ENCODE measurements at places on chromosomes 3 and 15. TPM values are rescaled to one million over a fixed set of nuclear protein-coding genes. Genes with fewer than 3 reads are reported as not detected.

DNA sequence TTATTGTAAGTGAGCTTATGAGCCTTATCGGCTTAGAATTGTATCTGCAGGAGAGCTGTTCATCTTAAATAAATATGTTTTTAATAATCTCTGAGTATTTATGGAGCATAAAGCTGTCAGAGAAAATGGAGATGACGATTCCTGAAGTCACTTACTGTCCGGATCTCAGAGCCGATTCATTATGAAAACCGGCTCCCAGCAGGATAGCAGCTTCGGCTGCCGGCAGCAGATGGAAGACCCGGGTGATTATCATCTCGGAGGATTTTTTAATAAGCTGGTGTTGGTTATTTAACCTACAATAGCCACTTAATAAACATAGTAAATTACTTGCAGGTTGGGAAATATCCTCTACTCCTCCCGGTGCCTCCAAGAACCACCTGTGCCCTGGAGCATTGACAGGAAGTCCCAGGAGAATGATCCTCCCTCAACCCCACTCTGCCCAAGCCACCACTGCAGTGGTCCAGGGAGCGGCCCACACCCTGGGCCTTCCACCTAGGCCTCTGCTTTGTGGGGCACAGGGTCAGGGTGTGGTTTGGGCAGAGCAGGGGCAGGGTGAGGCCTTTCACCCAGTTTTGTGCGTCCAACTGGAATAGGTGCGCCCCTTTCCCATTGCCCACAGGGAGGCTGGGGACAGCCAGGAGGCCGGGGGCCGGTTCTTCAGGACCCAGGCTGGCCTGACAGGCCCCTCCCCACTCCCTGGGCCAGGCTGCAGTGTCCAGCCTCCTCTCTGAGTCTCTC is 42.2 kb upstream of the PRR23E start:
- DNase-seq: no peak

DNA sequence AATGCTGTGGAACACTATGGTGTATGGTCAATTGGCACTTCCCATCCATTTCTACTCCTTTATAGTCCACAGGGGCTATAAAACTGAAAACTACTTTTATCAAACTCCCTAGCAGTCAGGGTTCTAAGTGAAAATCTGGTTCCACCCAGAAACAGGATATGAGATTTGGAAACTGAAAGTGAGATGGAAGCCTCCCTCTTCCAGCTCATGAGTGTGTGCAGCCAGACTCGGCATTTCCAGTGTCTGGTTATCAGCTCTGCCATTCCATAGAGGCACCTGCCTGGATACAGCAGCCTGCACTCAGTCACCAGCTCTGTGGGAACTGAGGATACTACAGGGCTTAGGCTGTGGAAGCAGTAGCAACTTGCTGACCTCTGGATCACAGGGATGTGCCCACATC is 14.7 kb upstream of the PLA2G4F start:
- DNase-seq: no peak

DNA sequence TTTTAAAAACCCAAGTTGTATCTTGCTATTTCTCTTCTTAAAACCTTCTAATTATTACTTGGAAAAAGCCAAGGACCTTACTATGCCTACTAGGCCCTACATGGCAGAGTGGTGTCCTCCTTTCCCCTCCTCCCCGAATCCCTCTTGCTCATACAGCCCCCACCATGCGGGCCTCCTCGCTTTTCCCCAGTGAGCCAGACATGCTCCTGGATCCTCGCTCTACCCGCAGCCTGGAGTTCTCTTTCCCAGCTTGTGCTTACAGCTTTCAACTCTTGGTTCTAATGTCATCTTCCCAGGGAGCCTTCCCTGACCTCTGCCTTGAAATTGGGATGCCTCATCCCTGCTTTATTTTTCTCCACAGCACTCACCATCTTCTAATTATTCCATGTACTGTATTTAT is 111.8 kb upstream of the TLE3 start:
- no peak for DNase-seq

- no peak for DNase-seq
Measured at GRCh38 chr15:60764408-60764963, 285.5 kb upstream of the ICE2 start.

DNA sequence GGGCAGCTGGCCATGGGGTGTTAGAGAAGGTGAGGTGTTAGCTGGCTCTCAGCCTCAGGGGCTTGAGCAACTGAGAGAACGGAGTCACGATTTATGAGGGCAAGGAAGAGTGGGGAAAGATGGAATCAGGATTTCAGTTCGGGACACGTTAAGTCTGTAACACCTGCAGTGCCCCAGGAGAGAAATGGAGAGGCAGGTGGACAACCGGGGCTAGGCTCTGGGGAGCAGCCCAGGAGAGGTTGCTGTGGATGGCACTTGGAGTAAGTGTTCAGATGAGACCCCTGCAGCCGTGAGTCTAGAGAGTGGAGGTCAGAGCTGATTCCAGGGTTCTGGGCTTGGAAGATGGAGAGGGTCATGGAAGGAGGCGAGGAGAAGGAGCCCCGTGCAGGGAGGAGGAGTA is 237.9 kb downstream of the OCA2 start:
- DNase-seq: no peak

DNA sequence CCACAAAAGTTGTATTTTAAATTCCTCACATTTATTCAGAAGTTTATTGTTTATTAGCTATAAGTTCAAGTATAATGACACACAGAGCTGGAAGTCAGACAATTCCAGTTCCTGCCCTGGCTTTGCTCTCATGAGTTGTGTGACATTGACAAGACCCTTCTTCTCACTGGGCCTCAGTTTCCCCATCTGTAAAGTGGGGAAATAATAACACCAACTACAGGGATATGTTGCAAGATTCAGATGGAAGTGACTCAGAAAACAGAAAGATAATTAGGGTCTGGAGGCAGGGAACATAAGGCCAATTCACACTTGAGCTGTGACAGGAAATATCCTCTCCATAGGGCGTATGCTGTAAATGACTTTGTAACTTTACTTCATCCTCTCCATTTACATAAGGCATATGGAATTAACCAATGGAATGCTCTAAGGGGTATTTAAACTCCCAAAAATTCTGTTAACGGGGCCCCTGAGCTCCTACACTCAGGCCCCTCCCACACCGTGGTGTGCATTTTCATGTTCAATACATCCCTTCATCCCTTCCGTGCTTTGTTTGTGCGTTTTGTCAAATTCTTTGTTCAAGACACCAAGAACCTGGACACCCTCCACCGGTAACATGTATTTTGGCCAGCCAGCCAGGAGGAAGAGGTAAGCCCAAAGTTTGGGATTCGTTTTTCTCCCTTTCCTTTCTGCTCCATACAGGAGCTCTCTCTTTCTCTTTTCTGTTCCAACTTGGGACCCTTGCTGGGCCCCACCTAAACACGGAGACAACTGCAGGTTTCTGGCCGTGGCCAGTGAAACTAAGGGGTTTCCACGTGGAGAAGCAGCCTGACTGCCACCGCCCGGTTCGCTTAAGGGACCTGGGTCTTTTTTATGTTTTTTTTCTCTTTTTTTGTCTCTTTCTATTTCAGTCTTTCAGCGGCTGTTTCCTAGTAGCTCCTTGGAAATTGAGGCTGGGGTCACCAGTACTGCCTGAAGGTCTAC is 16.9 kb downstream of the CYP11A1 start:
- DNase-seq: no peak

- no peak for DNase-seq
Measured at GRCh38 chr3:157572559-157573270, 69.5 kb upstream of the VEPH1 start.

DNA sequence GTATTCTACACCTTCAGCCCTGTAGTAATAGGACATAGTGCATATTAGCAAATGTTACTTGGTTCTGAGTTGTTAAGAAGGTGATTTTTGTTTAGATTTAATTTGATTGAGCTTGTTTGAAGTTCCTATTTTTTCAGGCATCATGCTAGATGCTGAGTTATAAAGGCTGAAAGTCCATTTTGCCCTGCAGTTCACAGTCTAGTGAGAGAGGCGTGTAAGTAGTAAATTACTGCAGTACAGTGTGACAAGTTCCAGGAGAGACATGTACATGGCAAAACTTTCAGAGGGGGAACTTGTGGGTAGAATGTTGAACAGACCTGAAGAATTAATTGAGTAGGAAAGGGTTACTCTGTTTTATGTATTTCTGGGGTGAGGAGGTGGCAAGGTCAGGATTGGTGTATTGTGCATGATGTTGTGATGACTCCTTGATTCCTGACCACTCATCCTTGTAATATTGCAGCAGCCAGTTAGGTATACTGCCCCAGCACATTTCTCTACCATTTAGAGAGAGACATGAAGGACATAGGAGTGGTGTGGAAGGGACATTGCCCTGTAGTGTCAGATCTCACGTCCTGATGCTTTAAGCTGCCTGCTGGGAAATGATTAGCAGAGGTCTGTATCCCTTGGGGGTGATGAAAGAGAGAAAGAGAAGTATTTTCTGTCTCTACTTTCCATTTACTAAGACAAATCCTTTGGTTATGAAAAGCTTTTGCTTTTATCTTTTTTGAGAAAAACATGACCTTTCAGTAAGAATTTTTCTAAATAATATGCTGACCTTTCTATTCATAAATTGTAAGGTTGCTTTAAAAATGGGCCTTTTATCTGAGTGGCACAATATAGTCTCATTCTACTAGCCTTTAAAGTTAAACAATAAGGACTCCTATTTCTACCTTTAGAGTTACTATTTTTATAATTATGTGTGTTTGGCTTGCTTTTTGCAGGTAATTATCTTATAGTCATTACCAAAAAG is 16.9 kb downstream of the SACM1L start:
- no peak for DNase-seq

- DNase-seq: no peak
Measured at GRCh38 chr3:59288951-59289350, 239.1 kb upstream of the CFAP20DC start.

COMMD4 gene
- 84.9 TPM for total RNA-seq

KCNMB3 gene
- total RNA-seq: 2.4 TPM

SEMA5B gene
- total RNA-seq: 0.89 TPM

PAK2 gene
- 74.7 TPM for total RNA-seq

IQCH gene
- total RNA-seq: 2.2 TPM
